ENCODE measurements at places on chromosomes 2 and 18.

DNA sequence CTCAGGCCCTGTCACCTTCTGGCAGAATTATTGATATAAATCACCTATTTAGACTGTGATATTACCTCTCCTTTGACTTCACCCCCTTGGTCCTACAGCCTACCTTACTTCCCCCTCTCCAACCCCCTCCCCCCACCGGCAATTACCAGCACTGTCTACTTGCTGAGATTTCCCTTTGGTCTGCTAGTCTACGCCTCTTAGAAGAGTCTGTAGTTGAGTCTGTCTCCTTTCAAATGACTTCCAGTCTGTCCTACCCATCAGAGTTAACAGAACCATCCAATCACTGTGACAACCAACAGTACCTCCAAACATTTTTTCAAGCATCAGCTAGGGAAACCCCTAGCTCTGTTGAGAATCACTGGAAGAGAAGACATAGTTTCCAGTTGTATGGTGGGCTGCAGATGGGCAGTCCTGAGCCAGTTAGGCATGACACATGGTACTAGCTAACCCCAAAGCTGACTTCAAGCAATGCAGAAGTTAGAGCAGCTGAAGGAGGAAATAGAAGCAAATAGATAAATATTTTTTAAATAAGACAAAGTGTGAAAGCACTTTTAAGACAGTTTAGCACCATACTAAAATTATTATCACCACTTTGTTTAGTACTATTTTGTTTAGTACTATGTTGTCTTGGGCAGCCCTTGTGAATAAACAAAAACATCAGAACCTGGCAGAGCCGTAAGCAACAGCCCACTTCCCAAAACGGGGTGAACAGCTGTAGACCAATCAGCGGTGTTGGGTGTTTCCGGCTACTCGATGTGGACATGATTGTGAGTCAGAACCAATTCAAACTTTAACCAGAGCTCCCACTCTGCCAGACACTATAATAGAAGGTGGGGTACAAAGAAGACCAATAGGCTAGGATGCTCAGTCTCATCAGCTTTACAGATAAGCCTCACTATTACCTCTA, 2.7 kb upstream of the ASNSD1 start:
- peak; percentile 51 for DNase-seq

DNA sequence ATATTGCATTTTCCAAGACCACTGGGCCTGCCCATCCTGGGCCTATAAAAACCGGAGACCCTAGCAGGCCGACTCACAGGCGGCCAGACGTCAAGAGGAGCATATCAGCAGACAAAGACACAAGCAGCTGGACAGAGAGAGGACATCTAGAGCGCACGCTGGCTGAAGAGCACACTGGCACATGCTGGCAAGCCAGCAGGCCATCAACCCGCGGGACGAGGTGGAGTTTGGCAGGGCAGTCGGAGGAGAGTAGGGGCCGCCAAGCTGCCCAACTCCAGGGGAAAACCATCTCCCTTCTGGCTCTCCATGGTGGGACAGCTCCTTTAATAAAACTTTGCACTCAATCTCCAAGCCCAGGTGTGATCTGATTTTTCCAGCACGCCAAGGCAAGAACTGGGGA, 36.6 kb upstream of the RAB27B start:
- no peak for DNase-seq

- peak; percentile 71 for DNase-seq
Measured at GRCh38 chr2:6917071-6917760, at the start of gene RNF144A. Gene RNF144A (plus strand): TSS chr2:6917412. CDS start chr2:6996927, 79,515 bp downstream.

GRCh38 chr18:57901825-57902589, 98.9 kb upstream of the ATP8B1 start:
- DNase-seq = no peak

DNA sequence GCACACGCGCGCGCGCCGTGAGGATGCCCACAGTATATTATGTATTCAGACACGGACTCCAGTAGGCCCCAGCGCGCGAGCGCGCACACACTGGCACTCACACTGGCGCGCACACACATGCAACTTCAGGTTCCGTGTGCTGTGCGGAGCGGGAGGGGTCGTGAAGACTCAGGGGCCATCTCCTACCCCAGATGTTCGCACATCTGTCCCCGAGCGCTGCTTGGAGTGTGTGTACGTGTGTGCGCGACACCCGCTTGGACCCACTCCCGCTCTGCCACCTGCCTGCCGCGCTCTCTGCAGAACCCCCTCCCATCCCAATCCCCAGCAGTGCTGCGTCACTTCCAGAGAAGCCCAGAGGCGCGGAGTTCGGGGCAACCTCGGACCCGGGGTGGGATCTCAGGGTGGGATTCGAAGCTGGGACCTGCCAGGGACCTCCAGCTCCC, 2.6 kb downstream of the NRP2 start:
- peak; percentile 25 for DNase-seq

DNA sequence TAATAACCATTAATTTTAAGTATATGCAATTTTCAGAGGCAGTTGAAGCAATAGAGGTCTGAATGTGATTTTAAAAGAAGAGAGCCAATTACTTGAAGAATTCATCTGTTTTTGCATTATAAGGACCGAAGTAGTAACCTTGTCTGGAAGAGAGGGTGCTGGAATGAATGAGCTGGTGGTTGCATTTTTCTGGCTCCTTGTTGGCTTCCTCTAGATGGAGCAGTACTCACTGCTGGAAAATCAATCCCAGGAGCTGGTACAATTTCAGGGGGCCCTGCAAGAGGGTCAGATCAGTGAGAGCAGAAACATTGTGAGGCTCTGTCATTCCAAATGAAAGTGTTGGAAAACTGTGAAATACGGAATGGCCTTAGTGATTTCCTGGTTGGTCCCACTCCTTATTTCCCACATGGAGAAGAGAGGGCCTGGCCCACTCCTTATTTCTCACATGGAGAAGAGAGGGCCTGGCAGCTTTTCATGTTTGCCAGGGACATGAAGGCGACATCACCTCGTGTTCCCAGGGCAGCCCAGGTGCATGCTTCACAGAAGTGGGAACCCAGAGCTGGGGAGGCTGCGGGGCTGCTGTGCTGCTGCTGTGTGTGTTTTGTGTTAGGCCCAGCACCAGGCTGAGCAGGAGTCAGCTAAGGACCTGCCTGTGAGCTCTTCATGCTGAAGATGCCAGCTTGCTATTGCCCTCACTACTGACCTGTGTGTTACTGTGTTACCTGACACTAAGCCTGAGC, 197.4 kb downstream of the SNTG2 start:
- no peak for DNase-seq

GRCh38 chr2:119730671-119731177, 29.0 kb upstream of the PTPN4 start:
- no peak for DNase-seq
